ENCODE measurements at places on chromosomes 11 and 22.

DNA sequence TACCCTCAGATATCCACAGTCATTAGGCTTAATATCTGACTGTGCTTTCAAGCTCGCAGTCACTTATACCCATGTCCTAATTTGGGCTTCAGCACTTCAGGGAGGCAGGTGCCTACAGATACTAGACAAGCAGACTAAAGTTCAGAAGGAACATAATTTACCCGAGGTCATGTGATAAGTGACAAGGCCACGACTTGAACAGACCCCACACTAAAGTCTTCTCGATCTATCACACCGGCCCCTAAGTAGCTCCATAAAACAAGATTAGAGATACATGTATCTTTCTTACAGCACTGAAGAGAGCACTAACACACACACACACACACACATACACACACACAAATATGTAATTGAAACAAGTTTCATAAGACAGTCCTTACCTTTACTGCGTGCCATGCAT is 32.6 kb downstream of the TOM1 start:
- no peak for DNase-seq

- DNase-seq, result no peak
Observed at GRCh38 chr11:26823963-26824362, 102.1 kb upstream of the SLC5A12 start.

DNA sequence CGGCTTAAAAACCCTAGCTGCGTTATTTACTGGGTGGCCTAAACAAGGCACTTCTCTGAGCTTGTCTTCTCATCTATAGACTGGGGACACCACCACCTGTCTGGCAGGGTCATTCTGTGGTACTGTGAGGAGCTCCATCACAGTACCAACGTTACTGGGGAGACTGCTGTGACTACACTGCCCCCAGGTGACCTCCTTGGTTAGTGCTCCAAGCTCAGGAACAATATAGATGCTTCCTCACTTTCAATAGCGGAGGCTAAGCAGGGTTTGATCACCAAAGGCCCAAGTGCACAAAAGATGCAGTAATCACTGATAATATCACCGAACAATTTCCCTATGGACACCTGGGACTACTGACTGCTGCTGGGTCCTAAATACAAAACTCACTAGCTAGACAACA is 18.8 kb downstream of the PRPF19 start:
- no peak for DNase-seq

DNA sequence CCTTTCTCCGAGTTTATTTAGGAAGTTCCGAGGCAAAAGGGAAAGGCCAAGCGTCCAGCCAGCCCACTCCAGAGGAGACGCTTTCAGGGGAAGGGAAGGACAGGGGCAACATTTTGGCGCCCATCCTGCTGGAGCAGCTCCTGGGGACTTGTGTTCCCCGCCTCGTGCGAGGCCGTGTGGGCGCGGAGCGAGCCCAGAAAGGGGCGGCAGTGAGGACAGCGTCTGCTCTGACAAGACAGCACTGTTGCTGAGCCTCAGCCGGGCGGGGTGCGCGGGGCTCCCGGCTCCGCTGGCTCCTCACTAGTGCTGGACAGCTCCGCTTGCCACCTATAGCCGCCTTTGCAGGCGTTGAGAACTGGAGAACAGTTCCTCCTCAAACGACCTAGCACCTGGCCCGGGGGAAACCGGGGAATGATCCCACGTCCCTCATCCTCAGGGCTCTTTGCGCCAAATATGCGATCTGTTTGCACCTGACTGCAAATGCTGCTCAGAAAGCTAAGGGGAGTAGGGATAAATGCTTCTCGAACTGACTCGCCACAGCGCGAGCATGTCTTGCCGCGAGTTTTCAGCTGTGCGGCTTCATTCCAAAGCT is 722 bp upstream of the GUCY1A2 start:
- no peak for DNase-seq

- DNase-seq, result no peak
Observed at GRCh38 chr11:66950112-66950535, 8.1 kb downstream of the PC start.

- DNase-seq, result no peak
Observed at GRCh38 chr11:105241136-105241535, 101.6 kb upstream of the CARD18 start.

DNA sequence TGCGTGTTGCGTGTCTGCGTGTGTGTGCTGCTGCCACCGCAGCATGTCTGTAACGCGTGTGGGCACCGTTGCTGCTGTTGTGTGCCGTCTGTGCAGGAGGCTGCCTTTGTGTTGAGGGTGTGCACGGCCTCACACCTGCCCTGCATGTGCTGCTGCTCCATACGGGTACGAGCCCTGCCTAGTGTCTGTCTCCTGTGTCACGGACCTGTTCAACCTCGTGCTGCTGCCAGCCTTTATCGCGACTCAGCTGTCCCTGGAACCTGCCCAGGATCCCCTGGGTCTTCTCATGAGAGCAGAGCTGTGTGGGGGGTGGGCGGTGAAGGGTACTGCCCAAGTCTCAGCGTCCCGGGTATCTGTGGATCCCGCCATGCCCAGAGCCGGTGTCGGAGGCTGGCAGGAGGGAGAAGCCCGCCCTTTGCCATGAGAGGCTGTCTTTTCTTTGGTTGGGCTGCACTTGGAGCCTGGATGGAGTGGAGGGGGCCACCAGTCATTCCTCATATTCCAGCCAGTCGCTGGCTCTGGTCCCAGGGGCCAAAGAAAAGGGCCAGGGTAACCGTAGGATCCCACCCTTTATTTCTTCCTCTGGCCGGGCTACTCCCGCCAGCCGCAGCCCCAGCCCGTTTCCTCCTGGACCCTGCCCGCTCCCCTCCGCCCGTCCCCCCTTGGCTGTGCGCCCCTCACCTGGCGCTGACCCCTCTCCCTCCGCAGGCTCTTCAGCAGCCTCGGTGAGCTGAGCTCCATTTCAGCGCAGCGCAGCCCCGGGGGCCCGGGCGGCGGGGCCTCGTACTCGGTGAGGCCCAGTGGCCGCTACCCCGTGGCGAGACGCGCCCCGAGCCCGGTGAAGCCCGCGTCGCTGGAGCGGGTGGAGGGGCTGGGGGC is 7.8 kb upstream of the ACR start:
- DNase-seq, result no peak

DNA sequence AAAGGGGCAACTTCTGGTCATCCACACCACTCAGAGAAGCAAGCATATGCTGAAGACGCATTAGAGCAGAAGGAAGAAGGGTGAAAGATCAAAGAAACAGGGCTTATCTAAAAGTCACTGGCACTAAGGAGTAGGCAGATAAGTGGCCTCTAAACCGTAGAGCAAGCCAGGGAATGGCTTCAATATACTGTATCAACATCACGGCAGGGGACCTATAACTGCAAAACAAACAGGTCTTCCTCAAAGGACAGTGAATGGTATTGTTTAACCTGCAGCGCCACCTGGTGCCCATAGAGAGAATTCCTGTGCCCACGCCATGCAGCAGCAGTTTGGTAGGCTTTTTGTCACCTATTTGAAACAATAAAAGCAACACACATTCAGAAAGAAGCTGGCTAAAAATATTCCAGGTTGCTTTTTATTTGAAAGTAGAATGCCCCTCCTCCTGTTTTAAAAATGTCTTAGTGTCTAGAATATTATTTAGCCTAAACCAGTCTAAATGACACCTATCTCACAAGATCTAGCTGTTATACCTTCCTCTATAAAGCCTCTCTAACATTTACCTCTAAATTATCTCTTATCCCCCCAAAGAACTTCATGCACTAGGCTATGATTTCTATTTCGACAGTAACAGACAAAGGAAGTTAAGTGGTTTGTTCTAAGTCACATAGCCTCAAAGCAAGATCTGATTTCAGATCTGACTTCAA is 21.8 kb downstream of the SNX19 start:
- no peak for DNase-seq

DNA sequence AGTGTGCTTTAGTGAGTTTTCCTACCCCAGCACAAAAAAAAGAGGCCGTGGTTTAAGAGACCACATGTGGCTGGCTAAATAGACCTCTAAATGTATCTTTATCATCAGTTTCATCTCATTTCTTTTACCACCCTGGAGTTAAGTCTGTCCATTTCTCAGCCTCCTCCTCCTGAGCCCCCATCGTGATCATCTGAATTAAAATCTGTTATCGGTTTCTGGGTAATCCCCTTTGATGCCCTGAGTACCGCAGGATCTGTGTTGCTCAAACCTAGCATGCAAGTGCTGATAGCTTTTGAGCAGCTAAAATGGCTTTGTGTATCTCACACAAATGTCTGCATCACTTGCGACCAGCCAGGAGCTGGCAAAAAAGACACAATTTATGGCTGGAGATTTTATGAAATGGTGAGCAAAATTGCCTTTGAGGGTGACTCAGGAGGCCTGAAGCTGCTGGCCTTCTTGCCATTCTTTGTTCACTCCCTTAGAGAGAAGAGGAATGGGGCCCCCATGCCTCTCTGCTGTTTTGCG is 236.5 kb downstream of the NTM start:
- DNase-seq, result no peak

DNA sequence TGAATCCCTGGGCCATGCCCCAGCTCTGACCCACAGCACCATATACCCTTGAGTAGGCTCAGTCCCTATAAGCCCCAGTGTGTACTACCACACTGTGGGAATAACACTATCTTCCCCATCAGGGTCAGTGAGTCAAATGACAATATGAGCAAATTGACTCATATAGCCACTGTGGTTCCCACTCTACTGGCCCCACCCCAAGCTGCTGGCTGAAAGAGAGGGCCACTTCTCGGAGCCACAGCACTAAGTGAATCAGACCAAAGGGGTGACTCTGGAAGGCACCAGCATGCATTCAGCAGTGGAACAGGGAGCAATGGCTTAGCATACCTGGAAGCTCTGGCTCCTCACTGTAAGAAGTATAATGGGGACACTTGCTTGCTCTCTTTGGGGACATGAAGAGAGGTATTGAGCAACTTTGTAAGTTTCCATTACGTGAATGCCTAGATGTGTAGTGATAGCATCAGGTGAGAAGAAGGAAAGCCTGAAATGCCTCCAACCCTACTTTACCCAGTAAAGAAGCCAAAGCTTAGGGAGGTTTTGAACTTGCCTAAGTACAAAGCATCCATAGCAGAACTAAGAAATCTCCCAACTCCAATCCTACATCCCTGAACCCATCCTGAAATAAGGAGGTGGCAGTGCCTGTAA is 13.5 kb downstream of the CD59 start:
- DNase-seq, result no peak

DNA sequence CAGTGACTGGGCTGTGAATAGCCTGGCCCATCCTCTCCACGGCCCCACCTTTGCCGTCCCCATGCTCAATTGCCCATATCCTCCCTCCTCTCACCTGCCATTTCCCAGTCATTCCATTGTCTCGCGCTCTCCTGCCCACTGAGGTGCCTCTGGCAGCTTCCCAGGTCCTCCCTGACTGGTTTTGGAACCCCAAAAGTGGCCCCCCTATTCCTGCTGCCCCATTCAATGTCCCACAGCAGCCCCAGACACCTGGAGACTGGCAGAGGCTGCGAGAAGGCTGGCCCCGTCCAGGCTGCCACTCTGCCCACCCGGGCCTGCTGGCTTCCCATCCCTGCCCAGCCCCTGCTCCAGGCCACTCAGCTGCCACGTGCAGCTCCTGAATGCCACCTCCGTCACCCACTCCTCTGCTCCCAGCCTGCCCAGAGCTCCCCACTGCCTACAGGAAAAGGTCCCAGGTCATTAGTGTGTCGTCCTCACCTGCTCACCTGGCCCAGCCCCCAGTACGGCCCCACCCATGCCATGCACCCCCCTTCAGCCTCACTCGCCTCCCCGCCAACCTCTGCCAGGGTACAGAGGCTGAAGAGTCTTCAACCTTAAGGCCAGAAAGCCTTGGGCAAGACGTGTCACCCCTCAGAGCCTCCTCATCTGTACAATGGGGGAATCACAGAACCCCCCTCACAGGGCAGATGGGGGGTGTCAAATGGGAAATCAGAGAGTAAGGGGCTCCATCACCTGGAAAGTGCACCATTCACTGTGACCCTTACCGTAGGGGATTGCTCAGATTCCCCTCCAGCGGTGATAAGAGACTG is 37.5 kb downstream of the KCNJ4 start:
- no peak for DNase-seq

DNA sequence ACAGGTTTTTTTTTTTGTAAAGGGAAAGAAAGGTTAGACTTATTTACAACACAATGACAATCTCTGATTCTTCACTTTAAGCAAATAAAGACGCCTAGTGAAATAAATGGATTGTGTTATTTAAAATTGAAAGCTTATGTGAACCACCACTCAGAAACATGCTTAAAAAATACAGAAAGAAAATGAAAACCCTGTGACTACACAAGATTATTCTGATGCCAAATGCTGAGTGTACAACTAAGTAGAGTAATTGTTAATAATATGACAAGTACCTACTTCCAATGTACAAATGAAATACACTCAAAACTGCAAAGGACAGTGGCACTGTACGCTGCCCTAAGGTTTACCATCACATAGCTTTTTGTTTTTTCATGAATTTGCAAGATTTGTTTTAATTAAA is 1.0 kb downstream of the BLID start:
- DNase-seq, result no peak

DNA sequence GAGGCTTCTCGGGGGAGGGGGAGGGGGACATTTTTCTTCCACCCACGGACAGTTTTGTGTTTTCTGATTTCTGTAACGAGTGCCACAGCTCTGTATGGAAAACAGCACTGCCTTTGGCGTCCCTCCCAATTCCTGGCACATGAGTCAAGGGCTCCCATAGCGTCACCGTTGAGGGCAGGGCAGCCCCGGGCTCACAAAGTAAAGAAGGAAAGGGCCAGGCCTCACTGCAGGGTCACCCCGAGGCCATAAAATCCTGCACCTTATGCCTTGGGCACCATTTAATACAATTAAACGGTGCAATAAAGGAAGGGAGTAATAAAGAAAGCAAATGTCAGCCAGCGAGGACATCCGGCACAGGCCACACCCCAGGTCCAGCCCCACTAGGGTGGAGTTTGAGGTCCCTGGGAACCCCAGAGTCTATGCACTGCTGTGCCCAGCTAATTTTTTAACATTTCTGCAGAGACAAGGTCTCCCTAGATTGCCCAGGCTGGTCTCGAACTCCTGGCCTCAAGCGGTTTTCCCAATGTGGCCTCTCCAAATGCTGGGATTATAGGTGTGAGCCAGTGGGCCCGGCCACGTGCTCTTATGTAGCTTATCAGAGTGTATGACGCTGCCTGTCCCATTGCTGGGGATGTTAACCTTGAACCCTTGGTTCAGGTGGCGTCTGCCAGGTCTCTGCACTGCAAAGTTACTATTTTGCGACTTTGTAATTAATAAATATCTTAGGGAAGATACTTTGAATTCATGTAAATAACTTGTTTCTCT is 13.6 kb upstream of the MUC2 start:
- no peak for DNase-seq

- DNase-seq, result no peak
Observed at GRCh38 chr11:107564877-107565218, 687 bp downstream of the ALKBH8 start.

DNA sequence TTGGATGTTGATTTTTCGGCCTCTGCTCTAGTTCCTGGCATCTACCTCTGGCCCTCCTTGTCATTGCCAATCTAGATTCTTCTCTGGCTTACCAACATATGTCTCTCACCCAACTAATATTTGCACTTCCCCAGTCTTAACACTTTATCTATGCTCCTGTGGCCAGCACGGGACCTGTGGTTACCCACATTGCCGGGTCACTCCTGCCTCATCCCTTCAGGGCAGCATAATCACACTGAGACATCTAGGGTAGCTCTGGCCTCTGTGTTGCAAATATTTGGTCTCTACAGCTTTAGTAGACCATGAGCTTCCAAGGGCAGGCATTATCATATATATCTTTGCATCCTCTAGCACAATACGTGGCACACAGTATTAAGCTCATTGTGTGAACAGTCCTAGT is 182.0 kb upstream of the ARHGAP20 start:
- DNase-seq, result no peak
